Stimulated activated CD8-positive, alpha-beta memory T cell treated with anti-CD3 and anti-CD28 coated beads, Interleukin-4, amount 100 ng/mL, for 1 hour (primary cell): ENCODE measurements at places on chromosomes 13 and 19.

- no peak for DNase-seq
Observed at GRCh38 chr19:6221220-6221877, 58.4 kb downstream of the MLLT1 start.

DNA sequence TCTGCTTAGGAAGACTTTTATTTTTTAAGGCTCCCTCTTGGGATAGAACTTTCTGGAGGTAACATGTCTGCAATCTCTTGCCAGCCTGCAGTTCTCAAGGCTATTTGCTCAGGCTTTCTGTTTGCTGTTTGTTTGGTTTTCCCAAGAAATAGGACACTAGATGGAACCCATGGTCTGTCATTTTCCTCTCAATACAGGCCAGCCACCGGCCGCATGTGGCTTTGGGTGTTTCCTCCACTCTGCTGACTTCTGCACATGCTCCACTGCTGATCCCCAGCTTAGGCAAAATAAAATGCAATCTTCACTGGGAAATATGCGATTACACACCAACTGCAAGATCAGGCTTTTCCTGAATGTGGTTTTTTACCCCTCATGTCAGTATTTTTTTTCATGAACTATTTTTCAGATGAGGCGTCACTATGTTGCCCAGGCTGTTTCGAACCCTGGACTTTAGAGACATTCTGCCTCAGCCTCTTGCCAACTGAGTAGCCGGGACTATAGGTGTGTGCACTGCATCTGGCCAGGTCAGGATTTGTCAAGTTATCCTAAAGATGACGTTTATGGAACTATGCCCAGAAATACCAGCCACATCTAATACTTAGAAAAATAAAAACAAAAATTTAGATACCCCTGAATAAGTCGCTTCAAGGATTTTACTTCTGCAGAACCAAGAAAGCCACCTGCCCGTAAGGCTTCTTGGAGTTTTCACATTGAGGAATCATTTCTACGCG is 94.3 kb upstream of the PABPC3 start:
- no peak for DNase-seq

- DNase-seq = no peak
Observed at GRCh38 chr13:50735071-50735470, 108.4 kb downstream of the DLEU7 start.

DNA sequence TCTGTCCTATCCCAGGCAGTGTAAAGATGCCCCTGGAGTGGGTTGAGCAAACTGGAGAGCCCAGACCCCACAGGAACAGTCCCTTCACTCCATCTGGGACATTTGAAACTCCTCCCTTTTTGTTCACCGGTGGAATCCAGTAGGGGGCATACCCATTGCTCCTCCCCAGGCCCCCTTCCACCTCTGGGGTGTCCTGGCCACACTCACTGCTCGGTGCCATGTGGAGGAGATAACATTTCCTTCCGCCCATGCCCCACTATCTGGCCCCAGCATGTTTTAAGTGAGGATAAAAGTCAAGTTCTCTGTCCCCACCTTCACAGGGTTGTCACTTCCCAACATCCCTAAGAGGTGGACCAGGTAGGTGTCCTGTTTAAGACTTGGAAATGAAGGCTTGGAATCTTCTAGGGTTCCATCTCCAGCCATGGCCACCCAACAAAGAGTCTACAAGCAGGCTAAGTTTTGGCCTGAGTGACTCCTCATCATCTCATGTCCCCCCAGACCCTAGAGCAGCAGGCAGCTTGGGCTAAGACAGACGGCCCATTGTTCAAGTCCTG is 9.3 kb downstream of the ZNF526 start:
- no peak for DNase-seq

DNA sequence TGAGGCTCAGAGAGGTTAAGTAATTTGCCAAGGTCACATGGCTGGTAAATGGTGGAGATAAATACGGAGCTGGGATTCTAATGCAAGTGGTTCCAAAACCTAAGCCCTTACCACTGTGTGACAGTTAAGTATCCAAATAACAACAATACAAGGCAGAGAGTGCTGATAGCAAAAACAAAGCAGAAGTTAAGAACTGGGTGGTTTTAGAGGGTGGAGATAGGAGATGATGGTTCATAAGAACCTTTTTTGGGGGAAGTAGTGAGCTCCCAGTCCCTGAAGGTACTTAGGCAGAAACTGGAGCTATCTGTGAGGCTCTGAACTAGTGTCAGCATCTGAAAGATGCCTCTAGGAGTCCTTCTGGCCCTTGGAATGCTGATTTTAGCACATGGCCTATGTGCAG is 56.2 kb upstream of the UBE2L5 start:
- DNase-seq = no peak
